ENCODE measurements at places on chromosomes 3 and 15.

DNA sequence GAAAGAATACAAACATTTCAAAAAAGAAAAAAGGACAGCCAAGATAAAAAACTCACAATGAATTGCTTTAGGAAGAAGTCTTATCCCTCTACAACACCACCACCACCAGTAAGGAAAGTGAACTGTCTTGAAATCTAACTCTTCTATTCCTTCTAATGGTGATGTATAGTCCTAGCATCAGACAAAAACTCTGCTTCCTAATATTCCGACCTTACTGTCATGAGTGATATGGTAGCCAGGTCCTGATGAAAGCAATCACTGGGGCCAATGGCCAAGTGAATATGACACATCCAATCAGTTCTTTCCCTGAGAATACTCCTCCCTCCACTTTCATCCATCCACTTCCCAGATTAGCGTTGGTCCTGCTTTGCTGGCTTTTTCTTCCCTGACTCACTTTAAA is 14.8 kb downstream of the GK5 start:
- no peak for DNase-seq

DNA sequence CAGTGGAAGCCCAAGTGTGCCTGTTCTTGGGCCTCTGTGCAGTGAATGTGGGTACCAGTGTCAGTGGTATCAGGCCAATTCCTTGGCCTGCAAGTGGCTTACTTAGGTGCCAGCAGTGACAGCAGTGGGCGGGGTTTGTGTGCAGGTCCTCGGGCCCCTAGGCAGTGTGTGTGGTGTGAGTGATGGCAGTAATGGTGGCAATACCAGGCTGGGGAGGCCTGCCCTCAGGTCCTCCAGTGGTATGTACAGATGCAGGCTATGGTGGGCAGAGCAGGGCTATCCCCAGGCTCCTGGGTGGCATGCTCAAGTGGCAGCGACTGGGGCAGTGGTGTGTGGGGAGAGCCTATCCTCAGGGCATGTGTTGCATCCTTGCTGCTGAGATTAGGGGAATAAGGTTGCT is 379.7 kb downstream of the SQOR start:
- DNase-seq = no peak

- DNase-seq = no peak
These were observed 204.6 kb downstream of the NR2F2 start for GRCh38 chr15:96535148-96535547.

DNA sequence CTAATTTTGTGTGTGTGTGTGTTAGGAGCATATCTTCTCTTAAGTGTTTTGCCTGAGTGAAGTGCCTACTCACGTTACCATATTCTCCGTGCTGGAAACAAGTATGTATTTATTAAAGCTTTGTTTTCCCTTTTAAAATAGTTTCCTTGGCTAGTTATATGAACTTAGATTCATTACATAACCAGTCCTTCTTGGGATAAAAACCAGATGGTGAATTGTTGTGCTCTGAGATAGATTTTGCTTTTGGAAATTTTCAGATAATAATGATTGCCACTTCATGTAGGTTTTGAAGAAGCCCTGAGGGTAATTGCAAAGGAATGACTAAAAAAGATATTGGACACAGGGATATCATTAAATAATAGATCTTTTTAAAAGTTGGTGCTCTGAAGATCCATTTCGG is 390.2 kb upstream of the SGO1 start:
- DNase-seq = no peak

- no peak for DNase-seq
These were observed 98.8 kb upstream of the MB21D2 start for GRCh38 chr3:193016437-193016901.

- no peak for DNase-seq
These were observed 405.0 kb upstream of the IL12A start for GRCh38 chr3:159583662-159584061.

GRCh38 chr15:39250460-39251186 is 330.3 kb upstream of the THBS1 start:
- no peak for DNase-seq

- DNase-seq = peak; percentile 53
These were observed 100.6 kb downstream of the IL1RAP start for GRCh38 chr3:190614226-190615059.

GRCh38 chr3:133300102-133300501 is 99.8 kb upstream of the BFSP2 start:
- no peak for DNase-seq

- no peak for DNase-seq
These were observed 359 bp downstream of the TPM1 start for GRCh38 chr15:63042877-63043334.

DNA sequence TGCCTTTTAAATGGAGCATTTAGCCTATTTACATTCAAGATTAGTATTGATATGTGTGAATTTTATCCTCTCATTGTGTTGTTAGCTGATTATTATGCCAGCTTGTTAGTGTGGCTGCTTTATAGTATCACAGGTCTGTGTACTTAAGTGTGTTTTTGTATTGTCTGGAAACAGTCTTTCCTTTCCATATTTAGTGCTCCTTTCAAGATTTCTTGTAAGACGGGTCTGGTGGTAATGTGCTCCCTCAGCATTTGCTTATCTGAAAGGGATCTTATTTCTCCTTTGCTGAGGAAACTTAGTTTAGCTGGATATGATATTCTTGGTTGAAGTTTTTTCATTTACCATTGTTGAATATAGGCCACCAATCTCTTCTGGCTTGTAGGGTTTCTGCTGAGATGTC is 549.0 kb downstream of the EPHA3 start:
- no peak for DNase-seq

GRCh38 chr3:23904545-23904944 is 12.2 kb downstream of the NKIRAS1 start:
- no peak for DNase-seq

DNA sequence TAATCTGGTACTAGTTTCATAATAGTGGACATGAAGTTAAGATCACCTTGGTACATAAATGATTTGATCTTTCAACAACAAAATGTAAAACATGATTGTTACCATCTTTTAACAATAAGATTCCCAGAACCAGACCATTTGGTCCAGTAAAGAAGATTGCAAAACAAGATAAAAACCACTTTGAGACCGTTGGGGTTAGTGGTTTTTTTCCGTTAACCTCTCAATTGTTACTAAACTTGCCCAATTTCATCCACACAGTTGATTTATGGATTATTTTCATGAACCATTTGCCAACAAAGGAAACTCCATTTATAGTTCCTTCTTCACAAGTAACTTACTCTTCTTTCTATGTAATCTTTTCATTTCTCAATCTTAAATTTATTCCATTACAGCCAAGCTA is 53.8 kb downstream of the ATP8B4 start:
- DNase-seq = no peak

DNA sequence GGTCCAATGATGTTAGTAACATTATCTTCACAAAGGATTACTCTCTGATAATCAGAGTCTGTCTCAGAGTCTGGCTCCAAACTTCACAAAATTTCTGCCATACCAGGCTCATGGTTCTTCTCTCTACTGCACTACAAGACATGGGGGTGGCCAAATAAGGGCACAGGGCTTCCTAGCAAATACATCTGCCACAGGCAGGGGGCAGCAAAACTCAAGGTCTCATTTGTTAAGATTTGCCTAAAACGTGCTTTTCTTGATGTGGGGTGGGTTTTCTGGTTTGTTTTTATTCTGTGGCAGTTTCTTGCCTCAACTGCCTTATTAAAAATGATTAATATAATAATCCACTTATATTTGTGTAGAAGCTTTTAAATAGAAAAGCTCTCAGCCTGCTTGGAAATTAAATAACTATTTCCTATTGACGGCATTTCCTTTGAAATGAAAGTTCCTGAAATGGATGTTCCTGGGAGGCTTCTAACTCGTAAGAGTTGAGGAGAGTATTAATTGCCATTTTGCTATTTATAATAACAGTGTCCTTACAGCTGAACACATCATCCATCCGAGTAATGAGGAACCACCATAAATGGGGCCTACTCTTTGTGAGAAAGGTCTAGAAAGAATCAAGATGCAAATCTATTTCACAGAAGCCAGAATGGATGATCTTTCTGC is 53.8 kb downstream of the SST start:
- peak; percentile 35 for DNase-seq

- peak; percentile 10 for DNase-seq
These were observed 987 bp downstream of the PRTG start for GRCh38 chr15:55741833-55742497.

- no peak for DNase-seq
These were observed 2.9 kb downstream of the XPC start for GRCh38 chr3:14175383-14176037.

GRCh38 chr3:49020330-49021212 is 1.4 kb upstream of the NDUFAF3 start:
- DNase-seq = no peak

GRCh38 chr3:55074796-55075195 is 146.9 kb upstream of the LRTM1 start:
- DNase-seq = no peak

- DNase-seq = no peak
These were observed 136.5 kb downstream of the PLCH1 start for GRCh38 chr3:155608228-155608920.

GRCh38 chr3:112530573-112530972 is 31.2 kb downstream of the ATG3 start:
- no peak for DNase-seq

DNA sequence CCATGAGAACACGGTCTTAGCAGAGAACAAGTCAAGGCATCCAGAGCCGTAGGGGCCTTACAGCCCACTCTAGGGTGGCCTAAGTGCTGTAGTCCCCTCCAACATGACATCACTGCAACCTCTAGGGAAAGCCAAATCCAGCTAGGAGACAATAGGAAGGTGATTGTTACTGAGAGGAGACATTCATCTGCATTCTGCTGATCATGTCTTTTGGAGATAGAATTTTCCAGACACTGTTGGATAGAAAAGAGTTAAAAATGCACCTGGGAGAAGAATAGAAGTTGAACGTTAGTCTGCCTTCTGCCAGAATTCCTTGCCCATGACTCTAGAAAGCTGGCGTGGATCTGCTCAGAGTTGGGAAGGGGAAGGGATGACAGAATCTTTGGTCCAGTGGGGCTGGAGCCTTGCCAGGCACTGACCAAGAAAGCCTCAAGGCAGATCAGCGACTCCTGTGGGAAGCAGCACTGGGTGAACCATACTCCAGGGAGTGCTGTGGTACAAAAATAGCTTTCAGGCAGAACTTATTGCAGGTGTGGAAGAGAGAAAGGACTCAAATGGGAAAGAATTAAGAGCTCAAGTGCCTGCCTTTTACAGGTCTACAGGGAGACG is 44.8 kb upstream of the RAF1 start:
- no peak for DNase-seq

DNA sequence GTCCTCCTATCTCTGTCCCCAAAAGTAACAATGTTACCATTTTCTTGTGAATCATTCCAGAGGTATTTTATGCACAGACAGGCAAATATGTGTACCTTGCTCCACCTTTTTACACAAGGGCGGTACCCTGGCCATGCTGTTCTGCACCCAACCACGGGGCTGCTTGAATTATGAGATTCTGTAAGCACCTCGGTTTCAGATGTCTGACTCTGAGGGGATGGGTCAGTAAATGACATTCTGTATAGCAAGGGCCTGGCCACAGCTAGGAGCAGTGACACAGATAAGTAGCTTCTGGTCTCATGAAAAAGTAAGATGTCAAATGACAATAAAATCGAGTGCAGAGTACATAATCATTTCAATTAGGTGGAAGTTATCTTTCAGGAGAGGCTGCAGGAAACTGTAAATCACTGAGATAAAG is 30.4 kb upstream of the FLNB start:
- DNase-seq = peak; percentile 67

GRCh38 chr15:67796196-67797127 is 28.8 kb upstream of the SKOR1 start:
- no peak for DNase-seq

DNA sequence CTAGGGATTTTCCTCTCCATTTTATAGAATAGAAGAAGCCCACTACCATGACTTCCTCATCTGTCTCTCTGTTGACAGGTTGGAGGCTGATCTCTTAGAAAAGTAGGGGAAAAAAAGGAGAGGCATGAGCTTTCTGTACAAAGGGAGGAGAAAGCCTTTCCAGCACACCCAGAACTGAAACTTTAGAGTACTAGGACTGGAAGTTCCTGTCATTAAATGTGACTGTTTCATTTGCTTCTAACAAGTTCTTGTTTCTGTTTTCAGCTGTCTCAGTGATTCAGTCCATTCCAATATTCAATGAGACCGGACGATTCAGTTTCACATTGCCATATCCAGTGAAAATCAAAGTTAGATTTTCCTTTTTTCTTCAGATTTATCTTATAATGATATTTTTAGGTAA is 39.0 kb downstream of the INTS14 start:
- DNase-seq = no peak

DNA sequence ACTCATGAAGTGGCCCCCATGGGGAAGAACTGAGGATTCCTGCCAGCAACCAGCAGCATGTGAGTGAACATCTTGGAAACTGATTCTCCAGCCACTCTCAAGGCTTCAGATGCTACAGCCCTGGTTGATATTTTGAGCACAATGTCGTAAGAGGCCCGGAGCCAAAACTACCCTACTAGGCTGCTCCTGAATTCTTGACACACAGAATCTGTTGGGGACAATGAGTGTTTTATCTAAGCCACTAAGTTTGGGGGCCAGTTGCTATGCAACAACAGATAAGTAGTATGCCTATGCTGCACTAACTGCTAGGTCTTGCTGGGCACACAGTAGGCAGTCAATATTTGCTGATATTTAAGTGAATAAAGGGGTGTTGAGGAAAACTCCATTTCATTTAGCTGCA is 89.9 kb upstream of the CHL1 start:
- no peak for DNase-seq

- no peak for DNase-seq
These were observed 1037.3 kb downstream of the SI start for GRCh38 chr3:164040991-164041390.

DNA sequence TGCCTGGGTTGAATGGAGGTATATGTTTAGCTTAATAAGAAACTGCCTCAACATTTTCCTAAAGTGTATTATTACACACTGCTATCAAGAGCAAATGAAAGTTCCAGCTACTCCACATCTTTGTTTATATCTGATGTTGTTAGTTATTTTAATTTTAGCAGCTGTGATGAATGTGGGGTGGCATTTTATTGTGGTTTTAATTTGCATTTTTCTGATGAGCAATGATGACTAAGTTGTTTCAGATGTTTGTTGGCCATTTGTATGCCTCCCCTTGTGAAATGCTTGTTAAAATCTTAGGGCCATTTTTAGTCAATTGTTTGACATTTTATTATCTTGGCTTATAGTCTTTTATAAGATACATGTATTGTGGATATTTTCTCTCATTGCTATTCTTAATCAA is 260.4 kb upstream of the SLCO3A1 start:
- no peak for DNase-seq

DNA sequence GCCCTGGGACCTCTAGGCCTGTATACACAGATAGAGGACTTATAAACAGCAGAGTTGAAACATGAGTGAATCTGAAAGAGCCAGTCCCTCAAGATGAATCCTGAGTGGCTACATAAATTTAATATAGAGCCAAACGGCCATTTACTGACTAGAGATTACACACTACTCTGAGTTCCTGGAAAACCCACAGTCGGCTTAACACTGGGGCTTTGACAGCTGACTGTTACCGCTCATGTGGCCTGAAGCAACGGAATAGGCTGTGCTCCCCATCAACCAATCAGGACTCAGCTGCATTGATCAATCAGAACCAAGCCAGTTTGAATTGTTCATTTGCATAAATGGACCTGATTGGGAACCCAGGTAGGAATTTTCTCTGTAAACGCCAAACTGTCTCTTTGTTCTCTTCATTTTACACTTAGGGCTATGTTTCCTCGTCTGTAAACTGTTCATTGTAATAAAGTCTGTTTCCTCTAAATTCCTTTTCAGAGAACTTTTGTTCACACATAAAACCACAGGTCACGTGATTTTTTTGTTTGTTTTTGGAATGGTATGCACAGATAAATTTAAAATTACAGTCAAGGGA is 40.5 kb downstream of the CCNL1 start:
- DNase-seq = peak; percentile 35

- DNase-seq = no peak
These were observed 1.9 kb downstream of the UQCRC1 start for GRCh38 chr3:48607519-48607918.

- DNase-seq = no peak
These were observed 108.4 kb upstream of the RASGRP1 start for GRCh38 chr15:38672814-38673670.
